ENCODE measurements at places on chromosomes 5 and 9.

- ATAC-seq, result no peak
Measured at GRCh38 chr5:121630402-121630801, 221.3 kb upstream of the FTMT start.

DNA sequence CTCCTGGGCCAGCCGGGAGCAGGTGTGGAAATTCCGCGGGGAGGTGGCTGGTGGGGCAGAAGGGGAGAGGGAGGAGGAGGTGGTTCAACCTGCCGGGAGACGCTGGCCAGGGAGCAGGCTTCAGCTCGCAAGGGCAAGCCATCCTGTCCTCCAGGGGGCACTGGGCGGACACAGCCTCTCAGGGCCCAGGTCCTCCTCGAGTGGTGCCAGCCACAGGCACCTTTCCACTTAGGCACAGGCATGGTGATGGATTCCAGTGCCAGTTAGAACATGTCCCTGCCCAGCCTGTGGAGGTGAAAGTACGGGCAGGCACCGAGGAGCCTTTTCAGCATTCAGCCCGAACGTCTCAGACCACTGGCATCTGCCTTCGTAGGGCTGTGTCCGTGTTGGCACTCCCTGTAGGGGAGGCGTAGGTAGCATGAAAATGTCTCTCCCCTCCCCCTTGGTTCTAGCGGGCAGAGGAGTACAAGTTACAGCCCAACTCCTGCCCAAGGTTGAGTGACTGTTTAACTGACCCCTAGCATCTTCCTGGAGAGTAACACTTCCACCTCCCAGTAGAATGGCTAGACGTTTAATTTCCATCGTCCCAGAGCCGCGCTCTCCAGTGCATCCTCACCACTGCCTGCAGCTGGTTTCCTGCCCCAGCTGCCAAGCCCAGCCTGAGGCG lies 48.9 kb downstream of the DAB2IP start:
- peak; percentile 92 for ATAC-seq

GRCh38 chr5:142013734-142014521 lies 1.1 kb upstream of the GNPDA1 start:
- ATAC-seq, result no peak

GRCh38 chr9:122015170-122015821 lies 77.8 kb downstream of the TTLL11 start:
- no peak for ATAC-seq

DNA sequence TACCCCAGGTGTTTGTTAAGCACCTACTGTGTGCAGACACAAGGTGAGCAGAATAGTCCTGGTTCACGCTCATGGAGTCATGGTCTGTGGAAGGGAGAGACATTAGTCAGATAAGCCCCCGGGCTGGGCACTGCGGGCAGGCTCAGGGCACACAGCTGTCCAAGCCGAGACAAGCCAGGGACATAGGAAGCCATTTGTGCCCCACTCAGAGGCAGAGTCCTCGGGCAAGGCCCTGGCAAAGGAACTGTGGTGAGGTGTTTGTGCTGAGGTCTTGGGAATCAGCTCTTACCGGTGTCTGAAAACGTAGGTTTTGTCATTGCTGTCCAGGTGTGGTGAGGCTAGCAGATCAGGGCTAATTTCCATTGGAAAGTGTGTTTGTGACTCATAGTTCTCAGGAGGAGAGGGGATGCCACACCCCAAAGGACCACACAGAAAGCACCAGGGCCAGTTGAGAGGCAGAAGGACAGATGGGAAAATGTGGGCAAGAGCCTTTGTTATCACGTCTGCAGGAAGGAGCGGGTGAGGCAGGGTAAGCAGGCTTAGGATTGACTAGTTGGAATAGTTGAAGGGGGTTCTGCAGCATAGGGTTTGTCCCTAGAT lies 46.1 kb upstream of the NEURL1B start:
- ATAC-seq, result peak; percentile 15

DNA sequence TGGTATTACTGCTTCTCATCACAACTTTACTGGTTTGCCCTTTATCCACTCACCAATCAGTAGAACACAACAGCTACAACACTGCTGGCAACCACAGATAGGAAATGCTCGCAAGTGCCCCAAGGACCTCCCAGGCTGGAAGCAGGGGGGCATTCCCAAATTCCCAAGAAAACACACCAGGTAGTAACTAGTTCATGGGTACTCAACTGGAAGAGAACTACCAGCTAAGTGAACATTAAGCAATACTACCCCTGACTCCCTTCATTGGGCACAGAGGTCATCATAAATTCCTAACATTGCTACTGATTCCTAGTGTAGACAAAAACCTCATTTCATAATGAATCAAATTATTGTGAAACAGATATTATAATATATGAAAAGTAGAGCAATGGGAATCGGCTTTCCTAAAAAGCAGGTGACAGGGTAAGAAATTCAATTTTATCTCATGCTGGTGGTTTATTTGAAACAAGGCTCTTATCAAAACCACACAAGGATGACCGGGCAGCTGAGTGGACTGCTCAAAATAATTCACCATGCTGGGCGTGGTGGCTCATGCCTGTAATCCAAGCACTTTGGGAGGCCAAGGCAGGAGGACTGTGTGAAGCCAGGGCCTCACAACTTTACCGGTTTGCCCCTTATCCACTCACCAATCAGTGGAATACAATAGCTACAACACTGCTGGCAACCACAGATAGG lies 81.6 kb downstream of the TLE1 start:
- no peak for ATAC-seq

DNA sequence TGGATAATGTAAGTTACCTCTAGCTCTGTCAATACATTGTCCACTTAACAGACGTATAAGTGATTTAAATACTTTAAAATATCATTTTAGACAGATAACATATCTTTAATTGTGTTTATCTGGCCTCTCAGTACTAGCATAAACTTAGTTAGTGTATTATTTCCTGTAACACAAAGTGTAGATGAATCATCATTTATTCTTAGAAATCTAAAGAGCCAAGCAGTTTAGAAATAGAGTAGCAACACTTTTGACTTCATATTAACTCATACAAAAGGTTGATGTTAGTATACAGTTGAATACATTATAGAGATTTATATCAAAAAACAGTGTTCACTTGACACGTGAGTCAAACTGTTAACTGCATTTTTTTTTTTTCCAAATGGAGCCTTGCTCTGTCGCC lies 18.0 kb downstream of the NCBP1 start:
- ATAC-seq, result no peak

DNA sequence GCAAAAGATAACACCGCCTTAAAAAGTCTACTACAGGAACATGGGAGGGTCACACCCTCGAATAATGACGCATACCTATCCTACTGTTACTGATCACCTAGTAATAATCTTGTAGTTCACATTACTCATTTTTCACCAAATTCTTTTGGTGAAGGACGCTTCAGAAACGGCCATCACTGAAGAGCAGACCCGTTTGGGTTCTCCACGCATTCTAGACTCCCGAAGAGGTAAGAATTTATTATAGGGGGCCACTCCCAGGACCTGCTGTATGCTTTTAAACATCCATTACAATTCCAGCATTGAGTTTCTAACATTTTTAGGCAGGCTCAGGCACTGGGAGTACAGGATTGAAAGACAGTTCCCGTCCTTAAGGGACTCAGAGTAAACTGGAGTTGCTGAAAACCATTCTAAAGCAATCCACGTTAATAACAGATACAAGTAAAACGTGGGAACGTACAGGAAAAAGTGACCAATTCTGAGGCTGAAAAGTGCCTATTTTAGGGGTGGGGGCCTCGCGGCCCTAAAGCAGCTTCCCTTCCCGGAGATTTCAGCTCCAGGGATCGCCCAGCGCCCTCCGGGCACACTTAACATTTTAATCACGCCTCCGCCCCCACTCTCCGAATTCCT lies at the start of gene FER:
Gene FER (plus strand): TSS at position 124 of the 627 bp plus-strand sequence. CDS start 50,286 bp downstream, outside the sequence.
- ATAC-seq, result peak; percentile 74

DNA sequence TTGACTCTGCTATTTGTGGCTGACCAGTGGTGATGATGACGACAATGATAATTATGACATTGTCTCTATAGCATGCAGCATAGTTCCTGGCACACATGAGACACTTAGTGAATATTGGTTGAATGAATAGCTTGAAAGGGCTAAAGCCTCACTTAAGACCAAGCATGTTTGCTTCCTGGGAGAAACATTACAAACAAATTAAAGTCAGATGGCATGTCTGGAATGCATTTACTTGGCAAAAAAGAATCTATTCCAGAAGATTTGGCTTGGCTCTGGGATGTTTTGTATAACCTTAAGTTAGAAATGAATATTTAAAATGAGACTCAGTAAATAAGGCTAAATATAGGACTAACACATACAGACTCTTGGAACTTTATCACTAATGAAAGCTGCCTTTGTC lies 21.6 kb downstream of the GAS1 start:
- ATAC-seq, result no peak

DNA sequence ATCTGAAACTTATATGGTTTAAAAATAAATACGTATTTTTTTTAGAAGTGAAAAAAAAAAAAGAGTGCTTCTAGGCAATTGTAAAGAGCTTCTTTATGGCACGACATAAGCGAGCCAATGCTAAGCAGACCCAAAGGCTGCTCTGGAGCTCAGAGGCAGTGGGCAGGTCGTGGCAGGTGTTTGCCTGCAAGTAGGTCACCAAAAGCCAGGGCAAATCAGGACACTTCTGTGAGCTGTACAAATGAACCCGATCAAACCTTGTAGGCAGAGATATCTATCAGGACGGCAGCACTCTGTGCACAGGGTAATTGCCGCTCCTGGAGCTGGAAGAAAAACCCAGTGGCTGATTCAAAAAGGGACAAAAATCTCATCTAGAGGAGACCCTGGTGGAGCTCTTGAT lies 75.9 kb downstream of the IRX2 start:
- no peak for ATAC-seq

- ATAC-seq, result peak; percentile 15
Measured at GRCh38 chr5:35902046-35902672, 36.3 kb downstream of the CAPSL start.

- no peak for ATAC-seq
Measured at GRCh38 chr9:26940779-26941178, 6.3 kb downstream of the PLAA start.

DNA sequence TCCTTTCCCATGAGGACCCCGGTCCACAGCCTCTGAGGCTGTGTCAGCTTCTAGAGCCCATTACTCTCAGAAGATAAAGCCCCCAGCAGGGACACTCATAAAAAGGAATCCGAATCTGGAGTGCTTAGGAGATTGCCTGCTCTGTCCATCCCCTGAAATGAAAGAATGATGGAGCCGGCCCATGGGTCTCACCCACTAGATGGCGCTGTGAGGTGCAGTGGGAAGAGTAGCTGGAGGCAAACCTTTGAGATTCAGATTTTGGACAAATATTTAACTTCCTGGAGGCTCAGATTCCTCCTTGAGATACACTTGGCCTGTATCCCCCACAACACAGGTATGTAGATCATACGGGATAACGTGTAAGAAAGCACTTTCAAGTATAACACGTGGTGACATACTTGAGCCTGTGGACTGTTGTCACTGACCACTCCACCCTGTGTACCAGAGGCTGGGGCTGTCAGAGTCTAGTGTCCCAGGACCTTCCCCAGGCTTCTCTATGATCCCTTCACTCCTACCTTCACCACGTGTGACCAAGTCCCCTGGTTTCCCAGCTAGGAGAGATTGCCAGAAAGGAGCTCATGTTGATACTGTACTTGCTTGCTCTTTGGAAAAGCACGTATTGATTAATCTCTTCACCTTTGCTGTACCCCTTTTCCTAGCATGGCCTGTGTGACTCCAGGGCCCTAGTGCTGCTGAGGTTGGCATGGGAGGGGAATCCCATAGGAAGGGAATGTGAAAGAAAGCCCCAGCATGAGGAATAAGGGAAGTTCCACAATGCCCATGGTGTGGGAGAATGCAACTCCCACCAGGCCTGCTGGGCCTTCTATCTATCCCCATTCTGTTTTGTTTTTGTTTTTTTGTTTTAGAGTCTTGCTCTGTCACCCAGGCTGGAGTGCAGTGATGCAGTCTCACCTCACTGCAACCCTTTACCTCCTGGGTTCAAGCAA lies 32.1 kb downstream of the TRMO start:
- peak; percentile 49 for ATAC-seq

- ATAC-seq, result peak; percentile 4
Measured at GRCh38 chr9:38026021-38026809, 42.8 kb downstream of the SHB start.

- no peak for ATAC-seq
Measured at GRCh38 chr5:137316346-137316736, 182.8 kb downstream of the SPOCK1 start.

GRCh38 chr5:68403301-68403700 lies 187.7 kb downstream of the PIK3R1 start:
- no peak for ATAC-seq

DNA sequence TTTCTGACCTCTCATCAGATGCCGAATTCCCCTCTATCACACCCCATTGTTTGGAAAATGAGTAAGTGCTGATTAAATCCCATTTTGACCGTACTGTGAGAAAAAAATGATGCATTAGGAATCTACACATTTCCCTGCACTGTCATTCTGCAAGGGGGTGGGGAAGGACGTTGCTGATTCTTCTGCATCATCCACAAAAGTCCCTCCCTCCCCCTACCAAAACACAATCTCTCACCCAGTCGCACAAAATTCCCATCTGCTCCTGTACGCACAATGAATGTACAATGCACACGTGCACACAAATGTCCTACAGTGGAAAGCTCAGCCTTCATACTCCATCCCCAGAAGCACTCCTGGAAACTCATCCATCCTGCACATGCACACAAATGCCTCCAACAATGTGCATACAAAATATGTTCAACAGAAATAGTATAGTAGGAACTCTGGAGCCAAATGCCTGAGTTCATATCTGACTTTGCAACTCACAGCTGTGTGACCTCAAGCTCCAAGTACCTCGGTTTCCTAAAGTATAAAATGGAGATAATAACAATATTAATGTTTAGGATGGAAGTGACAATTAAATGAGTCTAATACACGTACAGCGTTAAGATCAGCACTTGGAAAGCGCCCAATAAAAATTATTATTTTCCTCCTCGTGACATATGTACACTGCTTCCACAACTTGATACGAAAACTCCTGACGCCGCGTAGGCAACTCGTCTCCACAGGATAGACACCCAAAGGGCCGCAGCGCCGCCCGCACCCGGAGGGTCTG lies 809 bp downstream of the TNIP1 start:
- no peak for ATAC-seq

- ATAC-seq, result no peak
Measured at GRCh38 chr5:78543292-78543691, 105.3 kb downstream of the LHFPL2 start.

Data from esophagus mucosa (tissue), 1 donor.